Stimulated activated CD4-positive, alpha-beta T cell treated with anti-CD3 and anti-CD28 coated beads, TNF-alpha, amount 100 ng/mL, for 4 hours (primary cell): ENCODE measurements at places on chromosomes 4 and X.

DNA sequence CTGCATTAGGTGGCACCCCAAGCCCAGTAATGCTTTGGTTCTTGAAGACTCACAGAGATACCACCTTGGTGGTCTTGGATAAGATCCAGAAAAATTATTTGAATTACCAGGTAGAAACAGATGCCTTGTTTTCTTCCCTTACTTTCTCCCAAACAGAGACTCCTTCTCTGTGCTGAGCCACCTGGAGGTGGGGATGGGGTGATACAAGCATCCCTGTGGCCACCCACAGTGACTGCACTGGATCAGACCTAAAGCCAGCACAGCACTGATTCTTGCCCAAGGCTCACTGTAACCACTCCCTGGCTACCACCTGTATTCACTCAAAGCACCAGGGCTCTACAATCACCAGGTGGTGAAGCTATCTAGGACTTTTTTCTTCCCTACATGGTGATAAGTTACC is 156.8 kb downstream of the TEX13A start:
- DNase-seq, result no peak

DNA sequence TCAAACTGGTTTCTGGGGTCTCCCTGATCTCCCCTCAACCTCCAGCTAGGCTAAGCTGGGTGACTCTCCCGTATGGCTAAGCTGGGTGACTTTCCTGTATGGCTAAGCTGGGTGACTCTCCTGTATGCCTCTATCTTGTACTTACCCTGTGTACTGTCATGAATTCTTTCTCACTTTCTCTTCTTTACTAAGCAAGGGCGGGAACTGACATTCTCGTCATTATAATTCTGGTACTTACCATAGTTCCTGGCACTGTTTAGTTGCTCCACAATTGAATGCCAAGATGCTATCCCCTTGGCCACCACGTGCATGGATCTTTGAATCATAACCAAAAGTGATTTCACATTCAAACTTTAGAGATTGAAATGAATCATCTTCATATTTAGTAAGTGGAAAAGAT is 8.8 kb downstream of the INTU start:
- no peak for DNase-seq

DNA sequence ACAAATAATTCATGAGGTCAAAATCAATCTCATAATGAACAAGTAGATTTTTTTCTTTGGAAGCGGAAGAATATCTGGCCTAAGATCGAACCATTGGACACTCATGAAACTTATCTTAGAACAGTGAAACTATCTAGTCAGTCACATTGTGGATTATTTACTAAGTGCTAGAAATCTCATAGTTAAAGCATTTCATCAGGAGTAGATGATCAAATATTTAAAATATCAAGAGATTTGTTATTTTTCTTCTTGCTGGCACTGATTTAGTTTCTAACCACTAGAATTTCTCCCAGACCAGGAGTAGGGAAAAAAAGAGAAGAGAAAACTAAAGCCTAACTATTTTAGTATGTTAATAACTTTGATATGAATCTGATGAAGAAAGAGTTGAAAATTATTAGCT is 105.5 kb downstream of the SHROOM3 start:
- DNase-seq, result no peak

DNA sequence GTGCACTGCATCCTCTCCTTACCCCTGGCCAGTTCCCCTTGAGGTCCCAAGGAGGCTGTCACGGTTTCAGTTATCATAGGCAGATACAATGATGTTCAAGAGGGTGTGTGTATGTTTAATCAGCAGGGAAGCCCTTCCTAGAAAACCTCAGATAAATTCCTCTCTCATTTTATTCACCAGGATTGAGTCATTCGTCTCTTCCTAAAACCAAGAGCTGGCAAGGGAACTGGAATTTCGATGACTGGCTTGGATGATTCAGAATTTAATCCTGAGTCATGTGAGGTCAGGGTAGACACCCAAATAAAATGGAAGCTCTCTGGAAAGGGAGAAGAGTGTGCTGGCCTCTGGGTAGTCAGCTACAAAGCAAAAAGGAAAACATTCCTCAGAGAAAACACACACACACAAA is 106.2 kb upstream of the RAPGEF2 start:
- DNase-seq, result no peak

DNA sequence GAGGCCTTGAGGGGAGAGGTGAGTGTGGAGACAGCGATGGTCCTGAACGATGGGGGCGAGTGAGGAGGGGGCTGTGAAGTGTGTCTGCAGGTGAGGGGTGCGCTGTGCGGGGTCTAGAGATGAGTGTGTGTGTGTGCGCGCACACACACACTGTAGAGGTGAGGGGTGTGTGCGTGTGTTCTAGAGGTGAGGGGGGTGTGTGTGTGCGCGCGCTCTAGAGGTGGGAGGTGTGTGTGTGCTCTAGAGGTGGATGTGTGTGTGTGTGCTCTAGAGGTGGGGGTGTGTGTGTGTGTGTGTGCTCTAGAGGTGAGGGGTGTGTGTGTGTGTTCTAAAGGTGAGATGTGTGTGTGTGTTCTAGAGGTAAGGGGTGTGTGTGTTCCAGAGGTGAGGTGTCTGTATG is 574 bp downstream of the BST1 start:
- DNase-seq, result no peak

DNA sequence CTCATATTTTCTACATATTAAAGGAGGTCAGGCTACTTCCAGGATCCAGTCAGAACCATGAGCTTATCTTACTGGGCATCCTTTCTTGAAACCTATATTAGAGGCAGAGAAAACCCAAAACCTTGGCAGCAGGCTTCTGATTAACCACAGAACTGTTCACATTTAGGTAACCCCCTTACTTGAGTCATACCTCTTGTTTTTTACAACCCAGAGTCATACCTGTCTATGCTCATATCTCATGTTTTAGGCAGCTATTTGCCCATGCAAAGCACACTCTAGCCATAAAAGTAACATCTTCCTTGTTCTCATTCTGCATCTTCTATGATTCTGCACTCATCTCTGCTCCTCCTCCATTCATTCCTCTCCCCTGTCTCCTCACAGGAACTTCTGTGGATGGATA is 138.0 kb upstream of the SMIM31 start:
- no peak for DNase-seq

- no peak for DNase-seq
Observed at GRCh38 chr4:87243426-87244053, 23.1 kb upstream of the KLHL8 start.

DNA sequence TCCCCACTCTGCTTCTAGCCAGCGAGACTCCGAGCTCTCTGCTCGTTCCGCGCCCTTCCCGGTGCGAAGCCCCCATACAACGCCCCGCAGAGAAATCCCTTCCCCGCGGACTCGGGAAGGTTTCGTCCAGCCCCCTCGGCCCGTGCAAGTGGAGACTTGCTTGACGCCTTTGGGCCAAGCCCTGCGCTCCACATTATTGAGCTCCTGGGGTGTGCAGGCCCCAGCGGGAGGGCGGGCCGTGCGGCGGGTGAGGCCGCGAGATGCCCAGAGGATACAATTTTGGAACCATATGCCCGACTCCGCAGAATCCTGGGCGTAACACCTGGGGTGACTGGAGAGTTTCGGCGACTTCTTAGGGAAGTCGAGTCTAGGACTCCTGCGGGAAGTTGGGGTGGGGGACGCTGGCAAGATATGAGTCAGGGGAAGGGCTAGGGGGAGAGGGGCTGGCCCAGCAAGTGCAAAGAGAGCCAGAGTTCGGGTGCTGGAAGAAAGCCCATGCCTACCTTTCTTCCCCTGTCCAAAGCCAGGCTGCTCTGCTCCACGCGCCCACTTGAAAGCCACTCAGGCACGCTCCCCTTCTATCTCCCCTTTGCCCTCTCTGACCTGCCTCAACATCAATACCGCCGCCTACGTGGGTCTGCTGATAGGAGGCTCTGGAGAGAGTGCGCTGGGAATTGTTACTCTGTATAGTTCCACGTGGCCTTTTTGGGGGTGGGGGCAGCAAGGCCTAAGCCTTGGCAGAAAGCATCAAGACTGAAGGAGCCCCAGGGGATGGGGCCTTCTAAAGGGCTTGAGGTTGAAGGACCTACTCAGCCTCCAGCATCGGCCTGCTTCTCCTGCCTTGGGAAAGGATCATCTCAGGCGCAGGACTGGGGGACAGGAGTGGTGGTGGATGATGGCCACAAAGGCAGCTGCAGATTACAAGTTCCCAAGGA is 1.2 kb upstream of the ELF4 start:
- DNase-seq, result no peak

DNA sequence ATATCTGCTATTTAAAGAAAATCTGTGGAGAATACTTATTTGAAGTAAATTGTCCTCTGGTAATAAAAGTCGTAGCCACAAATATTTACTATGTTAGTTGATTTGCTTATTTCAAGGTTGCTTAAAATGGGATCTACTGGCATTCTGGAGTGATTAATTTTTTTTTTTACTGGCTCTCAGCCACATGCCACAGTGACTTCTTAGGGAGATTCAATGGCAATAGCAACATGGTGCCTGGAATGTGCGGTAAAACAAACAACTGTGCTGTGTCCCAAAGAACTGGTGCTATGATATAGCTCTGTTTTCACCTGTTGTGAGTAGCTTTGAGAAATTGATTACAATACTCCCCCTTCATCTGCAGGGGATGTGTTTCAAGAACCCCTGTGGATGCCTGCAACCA is 324.3 kb downstream of the GPAT3 start:
- no peak for DNase-seq

- DNase-seq, result peak; percentile 47
Observed at GRCh38 chr4:184983672-184984356, 34.5 kb upstream of the HELT start.

DNA sequence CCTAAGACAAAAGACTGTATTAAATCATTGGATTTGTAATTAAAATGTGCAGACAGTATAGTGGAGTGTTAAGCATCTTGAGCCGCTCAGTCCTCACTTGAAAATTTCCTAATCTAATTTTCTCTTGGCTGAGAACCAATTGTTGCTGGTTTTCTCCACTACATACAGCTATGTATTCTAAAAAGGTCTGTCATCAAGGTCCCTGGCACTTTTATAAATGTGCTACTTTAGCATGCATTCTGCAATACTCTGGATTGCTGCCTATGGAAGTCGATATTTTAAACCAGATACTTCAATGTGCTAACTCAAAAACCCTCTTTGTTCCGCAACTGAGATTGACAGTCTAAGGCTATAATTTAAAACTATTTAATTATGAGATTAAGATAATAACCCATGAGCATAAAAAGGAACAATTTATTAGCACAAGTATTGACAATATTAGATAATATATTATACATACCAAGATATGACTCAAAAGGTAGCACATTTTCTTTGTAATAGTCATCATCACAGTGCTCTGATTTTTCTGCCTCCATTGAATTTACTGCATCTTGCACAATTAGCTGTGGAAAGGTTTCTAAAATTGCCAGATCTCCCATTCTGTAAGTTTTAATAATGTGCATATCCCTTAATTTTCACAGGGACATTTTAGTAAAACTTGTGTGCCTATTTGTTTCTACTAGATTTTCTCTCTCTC is 815.1 kb downstream of the ADGRL3 start:
- no peak for DNase-seq

DNA sequence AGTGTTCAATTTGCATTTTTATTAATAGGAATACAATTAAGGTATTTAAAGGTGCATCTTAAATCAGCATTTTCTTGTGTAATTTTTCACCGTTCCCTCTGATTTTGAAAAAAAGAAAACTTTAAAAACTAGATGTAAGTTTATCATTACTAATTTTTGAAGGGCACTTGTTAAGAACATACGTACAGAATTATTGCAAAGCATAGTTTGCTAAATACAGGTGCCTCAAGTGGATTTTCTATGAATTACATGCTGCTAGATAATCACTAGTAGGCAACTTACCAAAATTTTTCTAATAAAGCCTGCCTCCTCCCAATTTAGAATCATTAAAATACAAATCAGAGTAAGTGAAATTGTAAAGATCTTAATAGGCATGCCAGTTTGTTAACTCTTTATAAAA is 8.5 kb downstream of the CNKSR2 start:
- DNase-seq, result no peak

- DNase-seq, result no peak
Observed at GRCh38 chr4:108881190-108881589, 118.3 kb upstream of the ETNPPL start.

DNA sequence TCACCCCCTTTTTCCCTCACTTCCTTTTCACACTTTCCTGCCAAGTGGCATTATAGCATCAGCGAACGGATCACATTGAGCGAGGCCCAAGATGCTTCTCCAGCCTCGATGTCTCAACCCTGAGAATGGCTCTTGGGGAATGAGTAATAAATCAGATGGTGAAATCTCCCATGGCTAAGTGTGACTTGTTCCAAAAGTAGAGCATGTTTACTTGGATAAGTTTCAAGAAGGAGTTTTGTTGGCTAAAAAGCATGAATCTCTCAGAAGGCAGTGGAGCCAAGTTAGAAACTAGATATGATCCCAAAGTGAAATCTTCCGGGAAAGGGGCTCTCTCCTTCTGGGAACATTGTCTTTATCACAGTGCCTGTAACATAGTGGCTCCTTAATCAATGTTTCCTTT is 316.3 kb downstream of the CAMK2D start:
- no peak for DNase-seq

GRCh38 chr4:142832022-142832421 is 14.1 kb downstream of the INPP4B start:
- no peak for DNase-seq

DNA sequence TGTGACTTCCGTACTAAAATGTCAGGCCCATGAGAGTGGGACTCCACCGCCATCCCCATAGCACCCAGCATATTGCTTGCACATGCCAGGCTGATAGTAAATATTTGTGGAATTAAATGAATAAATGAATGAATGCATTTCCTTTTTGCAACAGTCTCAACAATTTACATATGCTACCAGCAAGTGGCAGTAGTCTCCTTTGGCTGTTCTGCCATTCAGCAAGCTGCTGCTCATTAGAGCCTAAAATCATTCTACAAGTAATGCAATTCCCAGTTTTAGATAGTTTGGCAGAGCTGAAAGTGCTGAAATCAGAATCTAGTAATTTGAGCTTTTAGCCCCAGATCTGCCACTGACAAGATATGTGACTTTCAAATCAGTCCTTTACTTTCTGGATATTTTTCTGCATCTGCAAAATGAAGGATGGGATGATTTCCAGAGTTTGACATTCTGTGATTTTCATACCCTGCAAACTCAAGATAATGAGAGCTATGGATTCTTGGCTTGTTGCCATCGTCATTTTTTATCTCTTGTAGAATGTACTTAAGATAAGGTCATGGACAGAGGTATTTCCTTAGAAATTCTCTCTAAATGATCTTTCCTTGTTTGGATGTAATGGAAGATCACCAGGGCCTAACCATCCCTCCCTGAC is 35.7 kb upstream of the INTS6L start:
- DNase-seq, result no peak

DNA sequence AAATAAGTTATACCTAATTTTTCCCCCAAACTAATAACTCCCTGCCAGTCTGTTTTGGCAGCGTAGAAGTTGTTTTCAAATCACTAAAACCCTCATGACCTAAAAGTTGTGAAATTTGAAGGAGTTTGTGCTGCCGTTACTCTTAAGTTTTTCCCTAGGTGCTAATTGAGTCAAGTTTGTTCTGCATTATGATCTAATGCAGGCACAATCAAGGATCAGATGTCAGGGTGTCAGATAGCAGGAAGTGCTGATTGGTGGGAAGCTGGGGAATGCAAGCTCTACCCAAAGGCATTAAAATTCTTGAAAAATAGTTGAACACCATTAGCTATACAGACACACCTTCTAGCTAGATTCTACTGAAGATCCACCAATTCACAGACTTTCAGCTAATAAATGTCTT is 51.9 kb downstream of the ARX start:
- no peak for DNase-seq

GRCh38 chrX:112839856-112840255 is 775 bp downstream of the AMOT start:
- DNase-seq, result no peak
